ENCODE measurements at places on chromosomes 1 and 21.

DNA sequence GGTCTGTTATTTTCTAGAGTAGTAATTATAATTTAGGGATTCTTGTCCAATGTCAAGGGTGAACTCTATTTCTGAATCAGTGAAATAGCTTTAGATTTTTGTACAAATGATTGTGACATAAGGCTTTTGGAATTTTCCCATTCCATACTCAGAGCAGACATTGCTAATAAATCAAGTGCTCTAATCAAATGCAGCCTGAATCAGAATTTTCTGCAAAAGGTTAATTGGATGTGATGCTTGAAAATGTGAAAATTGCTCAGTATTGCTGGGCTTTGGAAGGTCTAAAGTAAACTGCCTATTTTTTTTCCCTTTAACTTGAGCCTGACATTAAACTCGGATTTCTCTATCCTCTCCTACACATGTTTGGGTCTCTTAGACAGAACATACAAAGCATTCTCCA lies 23.2 kb downstream of the SGIP1 start:
- no peak for DNase-seq

DNA sequence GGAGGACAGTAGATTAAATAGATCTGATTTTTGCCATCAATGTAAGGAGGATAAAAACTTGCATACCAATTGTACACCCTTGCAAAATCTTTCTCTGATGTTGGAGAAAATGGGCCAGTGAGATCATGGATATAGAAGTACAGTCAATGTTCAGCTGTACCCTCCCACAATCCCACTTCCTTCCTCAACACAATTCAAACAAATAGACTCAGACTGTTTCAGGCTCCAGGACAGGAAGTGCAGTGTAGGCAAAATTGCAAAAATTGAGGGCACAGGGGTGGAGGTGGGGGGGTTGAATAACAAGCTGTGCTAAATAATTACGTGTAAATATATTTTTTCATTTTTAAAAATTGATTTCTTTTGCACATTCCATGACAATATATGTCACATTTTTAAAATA lies 3.9 kb upstream of the IFI44 start:
- DNase-seq = no peak

- no peak for DNase-seq
Measured at GRCh38 chr1:30649321-30649991, 73.9 kb downstream of the MATN1 start.

DNA sequence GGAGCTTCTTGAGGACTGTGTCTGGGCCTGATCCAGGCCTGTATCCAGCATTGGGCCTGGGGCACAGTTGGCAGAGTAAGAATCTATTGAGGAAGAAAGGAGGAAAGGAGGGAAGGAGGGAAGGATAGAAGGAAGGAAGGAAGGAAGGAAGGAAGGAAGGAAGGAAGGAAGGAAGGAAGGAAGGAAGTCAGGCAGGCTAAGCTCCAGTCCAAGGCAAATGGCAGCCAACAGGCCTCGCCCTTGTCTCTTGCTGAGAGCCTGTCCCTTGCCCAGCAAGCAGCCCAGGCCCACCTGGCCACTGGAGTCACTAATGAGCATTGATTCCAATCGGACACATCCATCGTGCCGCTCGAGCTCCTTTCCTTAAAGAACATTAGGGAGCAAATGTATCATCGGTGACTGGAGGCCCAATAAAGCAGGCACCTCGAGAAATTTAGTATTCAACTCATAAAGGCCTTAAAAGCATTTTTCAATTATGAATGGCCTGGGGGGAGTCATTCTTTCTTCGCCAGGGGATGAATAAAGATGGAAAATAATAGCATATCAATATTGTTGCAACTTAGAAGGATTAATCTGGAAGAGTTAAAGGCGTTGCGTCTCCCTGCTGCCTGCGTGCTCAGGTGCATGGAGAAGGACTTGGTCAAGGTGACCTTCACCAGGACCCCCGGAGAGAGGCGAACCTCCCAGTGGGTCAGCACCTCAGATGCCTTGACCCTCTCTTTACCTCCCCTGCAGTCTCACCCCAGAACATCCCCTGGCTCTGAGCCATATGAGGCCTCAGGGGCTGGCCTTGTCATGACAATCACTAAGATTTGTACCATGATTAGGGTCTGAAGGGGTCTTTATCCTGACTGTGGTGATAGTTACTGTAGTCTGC lies 144.5 kb upstream of the RUNX3 start:
- no peak for DNase-seq

GRCh38 chr21:28944296-28944695 lies 48.4 kb downstream of the LTN1 start:
- no peak for DNase-seq

GRCh38 chr1:233673261-233673946 lies 59.5 kb downstream of the KCNK1 start:
- no peak for DNase-seq

- no peak for DNase-seq
Measured at GRCh38 chr1:45886229-45886628, 82.8 kb downstream of the MAST2 start.

- DNase-seq = peak; percentile 67
Measured at GRCh38 chr1:204828352-204828850, 42.3 kb upstream of the NFASC start.

GRCh38 chr21:37575580-37575979 lies 209.0 kb downstream of the DYRK1A start:
- no peak for DNase-seq

DNA sequence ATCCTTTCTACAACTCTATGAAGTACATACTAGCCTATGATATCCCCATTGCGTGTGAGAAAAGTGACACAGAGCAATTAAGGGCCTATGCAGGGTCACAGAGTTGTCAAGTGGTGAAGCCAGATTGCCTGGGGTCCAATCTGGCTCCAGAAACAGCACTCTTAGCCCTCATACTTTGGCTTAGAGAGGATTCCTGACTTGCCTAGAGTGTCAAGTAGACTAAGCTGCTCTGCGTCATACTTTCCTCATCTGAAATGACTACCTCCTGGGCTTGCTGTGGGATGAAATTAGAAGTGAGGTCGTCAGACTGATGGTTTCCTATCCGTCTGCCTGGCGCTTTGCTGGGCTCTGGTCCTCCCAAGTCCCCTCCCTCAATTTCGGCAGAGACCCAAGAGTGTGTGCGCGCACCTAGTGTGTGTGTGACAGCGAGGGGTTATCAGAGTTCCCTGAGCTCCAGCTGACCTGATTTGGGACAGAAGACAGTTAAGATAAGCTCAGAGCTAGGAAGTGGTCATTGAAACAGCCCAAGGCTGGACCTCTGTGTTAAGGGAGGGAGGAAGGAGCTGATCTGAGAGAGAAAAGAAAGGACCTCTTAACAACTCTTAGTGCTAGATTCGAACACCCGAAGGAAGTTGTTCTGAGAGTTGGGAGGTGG lies 5.4 kb upstream of the NUAK2 start:
- no peak for DNase-seq

DNA sequence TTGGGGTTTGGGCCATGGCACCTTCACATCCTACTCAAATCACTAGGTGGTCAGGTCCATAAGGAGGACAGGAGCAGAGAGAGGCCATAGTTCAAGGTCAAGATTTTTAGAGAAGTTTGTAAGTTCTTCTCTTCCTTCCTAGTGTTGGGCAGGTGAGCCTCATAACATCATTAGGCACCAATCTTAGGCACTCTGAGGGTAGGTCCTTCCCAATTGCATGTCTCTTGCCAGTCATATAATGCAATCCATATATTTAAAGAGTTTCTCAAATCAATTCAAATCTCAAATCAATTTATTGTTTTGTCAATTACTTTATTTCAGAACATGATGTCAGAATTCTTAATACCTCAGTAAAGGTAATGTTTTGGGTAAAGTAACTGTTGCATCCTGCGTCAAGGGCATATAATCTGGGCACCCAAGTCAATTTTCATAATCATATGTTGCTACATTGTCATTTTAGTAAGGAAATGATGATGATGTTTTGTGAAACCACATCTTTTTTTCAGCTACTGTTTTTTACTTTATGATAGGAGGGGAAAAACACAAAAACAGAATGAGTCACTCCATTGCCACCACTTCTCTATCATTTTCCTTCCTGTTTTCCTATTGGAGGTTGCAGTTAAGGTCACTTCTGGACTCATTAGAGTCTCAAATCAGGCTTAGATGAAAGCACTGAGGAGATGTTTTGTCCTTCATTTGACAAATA lies 122.7 kb downstream of the UCHL5 start:
- no peak for DNase-seq

DNA sequence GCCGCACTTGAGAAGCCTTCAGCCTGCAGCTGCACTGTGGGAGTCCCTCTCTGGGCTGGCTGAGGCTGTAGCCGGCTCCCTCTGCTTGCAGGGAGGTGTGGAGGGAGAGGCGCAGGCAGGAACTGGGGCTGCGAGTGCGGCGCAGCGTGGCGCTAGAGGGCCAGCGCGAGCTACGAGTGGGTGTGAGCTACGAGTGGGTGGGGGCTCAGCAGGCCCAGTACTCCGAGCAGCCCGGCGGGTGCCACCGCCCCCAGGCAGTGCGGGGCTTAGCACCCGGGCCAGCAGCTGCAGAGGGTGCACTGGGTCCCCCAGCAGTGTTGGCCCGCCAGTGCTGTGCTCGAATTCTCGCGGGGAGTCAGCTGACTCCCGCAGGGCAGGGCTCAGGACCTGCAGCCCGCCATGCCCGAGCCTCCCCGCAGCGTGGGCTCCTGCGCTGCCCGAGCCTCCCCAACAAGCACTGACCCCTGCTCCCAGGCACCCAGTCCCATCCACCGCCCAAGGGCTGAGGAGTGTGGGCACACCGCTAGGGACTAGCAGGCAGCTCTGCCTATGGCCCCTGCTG lies 1620.1 kb downstream of the BRINP3 start:
- no peak for DNase-seq

- DNase-seq = no peak
Measured at GRCh38 chr1:56448529-56449300, 130.6 kb downstream of the PLPP3 start.

GRCh38 chr1:63718541-63718970 lies 55.3 kb upstream of the ROR1 start:
- no peak for DNase-seq

DNA sequence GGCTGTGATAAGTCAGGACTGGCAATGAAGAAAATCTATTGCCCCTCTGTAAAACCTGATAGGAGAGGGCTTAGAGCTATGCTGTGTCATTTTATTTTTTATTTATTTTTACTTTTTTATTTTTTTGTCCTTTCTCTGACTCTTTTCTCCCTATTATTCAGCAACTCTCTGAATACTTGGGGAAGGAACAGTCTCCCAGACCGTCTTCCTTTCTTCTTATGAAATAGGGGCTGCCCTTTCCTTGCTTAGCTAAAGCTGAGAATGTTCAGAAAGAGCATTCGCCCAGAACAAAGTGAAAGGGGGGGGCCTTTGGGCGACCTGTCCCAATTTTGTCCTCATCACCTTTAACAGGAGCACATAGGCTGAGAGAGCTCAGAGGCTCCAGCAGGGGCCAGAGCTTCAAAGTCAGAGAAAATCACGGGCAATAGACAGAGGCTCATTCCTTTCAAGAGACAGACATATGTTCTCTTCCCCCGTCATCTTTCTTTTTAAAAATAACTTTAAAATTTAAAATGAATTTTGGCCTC lies 80.9 kb downstream of the RNF220 start:
- no peak for DNase-seq

GRCh38 chr1:46130606-46131005 lies 1.8 kb downstream of the PIK3R3 start:
- peak; percentile 21 for DNase-seq

DNA sequence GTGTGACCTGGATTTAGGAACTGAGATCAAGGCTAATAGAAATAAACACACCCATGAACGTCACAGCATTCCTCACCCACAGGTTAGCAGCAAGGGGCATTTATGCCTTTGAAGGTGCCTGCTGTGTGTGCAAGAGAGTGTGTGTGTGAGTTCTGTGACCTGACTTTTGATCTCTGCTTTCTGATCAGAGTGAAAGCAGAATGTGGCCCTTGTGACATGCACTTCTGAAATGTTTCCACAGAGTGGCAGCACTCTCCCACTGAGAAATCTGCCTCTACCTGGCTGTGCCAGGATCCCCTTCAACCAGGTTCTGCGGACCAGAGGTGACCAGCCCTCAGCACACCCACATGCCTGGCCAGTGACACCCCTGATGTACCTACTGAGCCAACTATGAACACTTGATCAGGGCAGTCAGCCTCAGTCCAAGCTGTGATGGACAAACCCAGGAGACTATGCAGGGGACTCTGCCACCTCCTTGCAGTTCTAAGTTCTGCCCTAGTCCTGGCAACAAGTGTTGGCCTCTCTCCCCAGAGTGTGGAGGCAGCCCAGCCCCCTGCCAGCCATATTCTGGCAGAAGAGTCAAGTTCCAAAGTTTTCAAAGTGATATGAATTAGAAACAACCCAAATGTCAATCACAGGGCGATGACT lies 41.0 kb downstream of the RXRG start:
- peak; percentile 37 for DNase-seq

- DNase-seq = no peak
Measured at GRCh38 chr1:233282582-233282886, 13.0 kb downstream of the PCNX2 start.

- DNase-seq = no peak
Measured at GRCh38 chr1:184903111-184903692, 71.1 kb downstream of the NIBAN1 start.

DNA sequence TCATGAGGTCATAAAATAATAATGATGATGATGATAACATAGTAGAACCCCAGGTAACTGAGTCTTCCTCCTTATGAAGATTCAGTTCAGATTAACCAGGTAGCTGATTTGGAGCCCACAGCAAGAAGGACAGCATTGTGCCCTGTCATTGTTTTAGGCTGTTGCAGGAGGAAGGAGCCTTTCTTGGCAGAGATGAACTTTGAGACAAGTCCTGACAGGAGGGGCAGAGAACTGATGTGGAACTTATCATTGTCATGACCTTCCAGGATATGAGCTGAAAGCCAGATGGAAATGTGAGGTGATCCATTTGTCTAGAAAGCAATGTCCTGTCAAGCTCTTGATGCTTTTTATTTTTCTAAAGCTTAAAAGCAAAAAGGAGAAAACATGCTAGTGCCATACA lies 132.6 kb upstream of the COA6 start:
- DNase-seq = no peak

GRCh38 chr1:211965108-211965805 lies 70.1 kb downstream of the INTS7 start:
- DNase-seq = no peak

DNA sequence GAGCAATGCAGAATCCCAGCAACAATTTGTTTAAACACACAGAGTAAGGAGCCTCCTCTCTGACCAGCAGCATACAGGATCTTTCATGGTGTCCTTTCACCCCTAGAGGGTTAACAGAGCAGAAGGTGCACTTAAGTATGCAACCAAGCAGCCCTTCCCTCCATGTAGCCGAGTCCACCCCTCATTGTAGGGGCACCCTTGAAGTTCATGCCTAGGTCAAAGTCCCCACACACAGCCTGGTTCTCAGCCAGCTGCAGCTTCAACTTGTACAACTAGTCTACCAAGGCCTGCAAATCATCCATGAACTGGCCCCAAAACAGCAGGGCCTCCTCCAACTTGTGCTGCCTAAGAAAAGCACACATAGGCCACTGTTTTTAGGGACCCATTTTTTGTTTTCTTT lies 7.0 kb upstream of the BMP8B start:
- no peak for DNase-seq

DNA sequence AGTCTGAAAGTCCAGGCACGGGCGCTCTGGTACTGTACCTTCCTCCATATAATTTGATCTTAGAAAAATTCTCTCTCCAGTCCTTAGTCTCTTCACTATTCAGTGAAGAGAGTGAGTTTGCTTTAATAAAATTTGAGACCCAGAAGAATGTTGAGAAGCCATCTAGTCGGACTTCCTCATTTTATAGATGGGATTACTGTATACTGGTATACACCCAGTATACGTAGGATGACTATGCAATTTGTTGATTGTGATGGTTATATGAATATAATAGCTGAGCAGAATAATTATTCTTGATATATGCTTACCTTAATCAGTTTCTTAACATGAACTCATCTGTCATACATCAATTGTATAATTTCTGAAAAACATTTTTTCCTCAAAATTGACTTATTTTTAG lies 328.0 kb upstream of the B3GALT2 start:
- DNase-seq = no peak
